ENCODE measurements at places on chromosomes 1 and 21.

DNA sequence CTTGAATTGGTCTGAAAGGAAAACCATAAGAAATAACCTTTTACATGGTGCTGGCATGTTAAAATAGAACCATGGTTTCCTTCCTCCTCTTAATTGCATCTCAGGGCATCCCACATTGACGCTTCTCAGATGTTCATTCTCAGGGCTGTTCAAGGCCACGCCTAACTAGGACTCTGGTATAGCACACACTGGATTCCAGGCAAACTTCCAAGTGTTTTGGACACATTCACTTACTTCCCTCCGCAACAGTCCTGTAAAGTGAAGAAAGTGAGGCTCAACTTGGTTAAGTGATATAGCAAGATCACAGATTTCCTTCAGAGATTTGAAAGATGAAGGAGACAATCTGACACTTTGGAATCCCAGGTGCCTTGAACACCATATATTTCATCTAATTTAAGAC, 244.8 kb downstream of the DUSP10 start:
- no peak for DNase-seq

GRCh38 chr1:6035719-6036118, 10.0 kb upstream of the KCNAB2 start:
- no peak for DNase-seq

- no peak for DNase-seq
Measured at GRCh38 chr1:75797273-75797588, 549 bp downstream of the MSH4 start.

GRCh38 chr1:9624081-9624480, 27.4 kb upstream of the PIK3CD start:
- DNase-seq: no peak

DNA sequence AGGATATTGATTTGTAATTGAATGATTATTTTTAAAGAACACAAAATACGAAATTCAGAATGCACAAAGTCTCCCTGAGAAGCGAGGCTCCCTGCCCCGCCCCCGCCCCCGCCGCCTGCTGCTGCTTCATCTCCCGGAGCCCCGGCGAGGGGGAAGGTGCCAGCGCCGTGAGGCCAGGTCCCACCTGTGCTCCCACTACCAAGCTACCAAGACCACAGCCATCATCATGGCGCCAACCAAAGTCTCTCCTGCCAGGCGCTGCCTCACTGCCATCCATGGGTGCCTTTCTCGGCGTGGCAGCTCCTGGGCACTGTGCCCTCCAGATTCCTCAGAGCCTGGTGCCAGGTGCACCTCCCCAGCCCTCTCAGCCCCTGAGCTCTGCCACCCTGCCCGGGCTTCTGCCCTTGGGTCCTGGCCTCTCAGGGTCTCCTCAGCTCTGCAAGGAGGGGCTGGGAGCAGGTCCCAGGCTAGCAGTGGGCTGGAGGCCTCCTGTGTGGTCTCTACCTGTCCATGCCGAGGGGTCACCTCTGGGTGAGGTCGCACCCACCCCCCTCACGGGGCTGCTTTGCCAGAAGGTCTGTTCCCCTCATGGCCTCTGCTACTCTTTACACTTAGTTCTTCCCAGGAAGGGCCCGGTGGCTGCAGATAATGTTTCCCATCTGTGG, 29.4 kb upstream of the TTC34 start:
- DNase-seq: no peak

GRCh38 chr1:243345205-243345604, 89.4 kb downstream of the SDCCAG8 start:
- DNase-seq: no peak

DNA sequence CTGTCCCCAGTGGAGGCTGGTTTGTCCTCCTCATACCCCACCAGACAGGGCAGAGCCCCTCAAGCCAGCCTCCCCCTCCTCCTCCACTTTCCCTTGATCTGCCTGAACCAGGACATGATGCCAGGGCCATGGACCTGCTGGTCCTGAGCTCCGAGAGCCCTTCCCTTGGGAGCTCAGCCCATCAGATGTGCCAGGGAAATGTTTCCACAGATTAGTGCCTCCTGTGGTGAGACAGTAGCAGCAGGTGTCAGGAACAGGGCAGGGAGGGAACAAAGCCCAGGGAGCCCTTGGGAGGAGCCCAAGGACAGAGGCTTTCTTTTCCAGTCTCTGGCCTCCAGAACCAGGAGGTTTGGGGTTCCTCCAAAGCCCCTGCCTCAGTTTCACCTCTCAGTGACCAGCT, 14.6 kb upstream of the SLC41A1 start:
- DNase-seq: no peak

DNA sequence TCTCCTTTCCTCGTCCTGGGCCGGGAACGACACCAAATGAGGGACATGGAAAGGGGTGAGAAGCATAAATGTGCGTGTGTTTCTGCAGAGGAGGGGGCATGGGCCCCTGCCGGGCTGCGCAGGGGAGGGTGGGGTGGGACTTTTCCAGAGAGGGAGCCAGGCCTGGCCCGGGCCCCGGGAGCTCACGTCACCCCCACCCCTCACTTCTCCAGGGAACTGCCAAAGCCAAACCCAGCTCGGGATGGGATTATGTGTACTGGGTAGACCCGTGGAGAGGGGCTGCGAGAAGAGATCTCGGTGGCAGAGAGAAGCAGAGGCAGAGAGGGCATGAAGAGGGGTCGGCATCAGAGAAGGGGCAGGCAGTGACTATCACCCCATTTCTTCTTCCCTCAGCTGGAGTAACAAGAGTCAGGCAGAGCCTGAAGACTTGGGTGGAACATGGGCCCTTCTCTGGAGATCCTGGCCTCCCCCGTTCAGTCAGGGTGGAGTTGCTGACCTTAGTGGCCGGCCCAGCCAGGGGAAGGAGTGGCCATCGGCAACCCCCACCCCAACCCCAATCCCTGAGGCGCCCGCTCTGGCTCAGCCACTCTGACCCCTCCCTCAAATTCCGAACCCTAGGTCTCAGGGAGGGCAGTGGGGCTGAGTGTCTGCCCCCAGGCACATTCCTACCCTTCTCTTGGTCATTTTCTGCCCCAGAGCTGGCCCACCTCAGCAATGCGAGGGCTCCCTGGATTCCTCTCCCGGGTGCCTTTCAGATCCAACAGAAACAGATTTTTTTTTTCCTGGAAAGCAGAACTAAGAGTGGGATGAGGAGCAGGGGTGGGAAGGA, 1.2 kb downstream of the ADAMTSL4 start:
- DNase-seq: no peak

DNA sequence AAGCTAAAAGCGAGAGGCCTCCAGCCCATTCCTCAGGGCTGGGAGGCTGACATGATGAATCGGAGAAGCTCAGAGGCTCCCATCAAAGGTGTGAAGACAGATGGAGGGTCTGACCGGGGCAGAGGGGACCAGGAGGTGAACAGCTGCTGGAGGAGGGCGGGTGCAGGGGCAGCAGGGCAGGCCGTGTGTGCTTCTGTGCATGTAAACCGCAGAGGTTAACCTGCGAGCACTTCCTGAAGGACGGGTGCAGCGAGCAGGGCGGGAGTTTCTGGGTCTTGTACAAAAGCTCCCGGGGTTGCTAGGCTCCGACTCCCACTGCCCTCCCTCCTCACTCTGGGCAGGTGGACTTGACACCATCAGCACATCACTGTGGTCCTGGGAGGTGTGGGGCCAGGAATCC, 75.2 kb downstream of the PAX7 start:
- DNase-seq: no peak

- DNase-seq: no peak
Measured at GRCh38 chr1:159266832-159267231, 35.3 kb upstream of the FCER1A start.

- DNase-seq: no peak
Measured at GRCh38 chr1:167483790-167484189, 34.5 kb downstream of the CD247 start.

- no peak for DNase-seq
Measured at GRCh38 chr1:63601912-63602311, 8.7 kb downstream of the PGM1 start.
